ENCODE measurements at places on chromosomes 5 and 9.

DNA sequence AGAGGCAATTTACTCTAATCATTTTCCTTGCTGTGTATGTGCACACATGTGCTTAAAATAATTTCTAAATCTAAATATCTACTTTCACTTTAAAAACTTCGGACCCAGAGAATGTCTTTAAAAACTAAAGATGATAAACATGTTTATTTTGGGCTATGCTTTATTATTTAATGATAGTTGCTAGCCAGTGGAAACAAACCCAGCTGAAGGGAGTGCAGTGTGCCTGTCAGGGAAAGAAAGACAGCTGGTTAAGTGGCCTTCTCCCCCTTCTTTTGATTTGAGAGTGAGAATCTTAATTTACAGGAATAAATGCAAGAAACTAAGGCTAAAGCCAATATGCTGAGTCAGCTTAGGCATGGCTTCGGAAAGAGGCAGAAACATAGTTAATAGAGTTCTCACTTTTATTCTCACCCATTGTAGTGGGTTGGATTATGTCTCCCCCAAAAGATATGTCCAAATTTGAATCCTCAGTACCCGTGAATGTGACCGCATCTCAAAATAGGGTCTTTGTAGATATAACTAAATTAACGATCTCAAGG, 111.4 kb downstream of the DCP2 start:
- no peak for DNase-seq

- DNase-seq = no peak
These were observed 37.4 kb downstream of the ELOVL7 start for GRCh38 chr5:60806591-60807243.

GRCh38 chr5:11851965-11852716, 52.1 kb downstream of the CTNND2 start:
- no peak for DNase-seq

DNA sequence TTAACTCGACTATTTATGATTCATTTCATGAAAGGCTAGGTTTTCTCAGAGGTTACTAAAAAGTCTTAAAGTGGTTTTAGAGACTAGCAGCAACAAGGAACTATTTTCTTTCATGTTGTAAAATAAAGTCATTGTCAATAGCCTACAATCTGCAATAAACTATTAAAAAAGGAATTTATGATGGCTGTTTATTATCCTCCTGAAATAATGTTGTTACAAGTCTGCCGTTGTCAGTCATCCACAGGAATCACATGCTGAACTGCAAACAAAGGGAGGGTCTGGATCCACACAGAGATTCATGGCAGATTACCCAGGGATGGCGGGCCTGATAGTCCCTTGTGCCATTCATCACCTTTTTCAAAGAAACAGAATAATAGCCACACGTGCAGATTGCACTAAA, 49.2 kb downstream of the TMEM174 start:
- DNase-seq = no peak

DNA sequence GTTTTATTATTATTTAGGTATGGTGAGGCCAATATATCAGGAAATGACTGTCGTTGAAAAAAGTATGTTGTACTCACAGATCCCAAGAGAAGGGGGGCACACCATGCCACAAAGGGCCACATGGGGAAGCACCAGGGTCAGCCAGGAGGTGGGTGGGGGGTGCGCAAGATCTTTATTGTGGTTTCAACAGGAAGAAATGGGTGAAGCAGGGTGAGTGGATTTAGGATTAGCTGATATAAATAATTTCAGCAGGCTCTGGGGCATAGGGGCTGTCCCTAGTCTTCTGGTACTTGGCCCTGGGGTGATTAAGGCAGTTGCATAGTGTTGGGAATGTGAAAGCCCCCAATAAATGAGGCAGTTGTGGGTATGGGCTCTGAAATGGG, 8.6 kb downstream of the PDCD1LG2 start:
- no peak for DNase-seq

GRCh38 chr5:10257870-10258269, 7.8 kb downstream of the CCT5 start:
- DNase-seq = no peak

DNA sequence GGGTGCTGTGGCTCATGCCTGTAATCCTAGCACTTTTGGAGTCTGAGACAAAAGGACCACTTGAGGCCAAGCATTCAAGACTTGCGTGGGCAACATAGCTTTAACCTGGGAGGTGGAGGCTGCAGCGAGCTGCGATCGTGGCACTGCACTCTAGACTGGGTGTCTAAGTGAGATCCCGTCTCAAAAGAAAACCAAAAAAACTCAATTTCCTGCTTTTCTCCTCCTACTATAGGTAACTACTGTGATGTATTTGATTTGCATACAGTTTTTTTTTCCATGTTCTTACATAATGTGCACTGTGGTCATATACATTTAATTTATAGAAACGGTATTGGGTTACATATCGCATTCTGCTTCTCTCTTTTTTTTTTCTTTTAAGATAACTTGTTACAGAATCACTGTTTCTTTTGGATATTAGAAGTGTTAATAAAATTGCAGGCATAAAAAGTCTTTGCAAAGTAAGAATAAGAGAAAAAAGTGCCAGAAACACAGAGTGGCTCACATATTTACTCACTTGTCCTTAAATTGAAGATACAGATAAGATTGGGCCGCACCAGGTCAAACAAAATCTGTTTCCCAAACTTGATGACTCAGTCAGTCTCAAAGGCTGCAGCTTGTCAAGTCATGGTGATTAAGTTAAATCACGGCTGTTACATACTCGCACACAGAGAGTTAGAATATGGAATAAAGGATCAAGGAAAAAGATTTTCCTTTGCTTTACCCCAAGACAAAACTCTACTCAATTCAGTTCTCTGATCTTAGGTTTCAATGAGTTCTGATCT, 2.0 kb upstream of the PTGR1 start:
- DNase-seq = no peak

GRCh38 chr5:97355775-97356174, 172.7 kb upstream of the RIOK2 start:
- DNase-seq = no peak

GRCh38 chr5:87282269-87282668, 14.6 kb downstream of the RASA1 start:
- DNase-seq = no peak

DNA sequence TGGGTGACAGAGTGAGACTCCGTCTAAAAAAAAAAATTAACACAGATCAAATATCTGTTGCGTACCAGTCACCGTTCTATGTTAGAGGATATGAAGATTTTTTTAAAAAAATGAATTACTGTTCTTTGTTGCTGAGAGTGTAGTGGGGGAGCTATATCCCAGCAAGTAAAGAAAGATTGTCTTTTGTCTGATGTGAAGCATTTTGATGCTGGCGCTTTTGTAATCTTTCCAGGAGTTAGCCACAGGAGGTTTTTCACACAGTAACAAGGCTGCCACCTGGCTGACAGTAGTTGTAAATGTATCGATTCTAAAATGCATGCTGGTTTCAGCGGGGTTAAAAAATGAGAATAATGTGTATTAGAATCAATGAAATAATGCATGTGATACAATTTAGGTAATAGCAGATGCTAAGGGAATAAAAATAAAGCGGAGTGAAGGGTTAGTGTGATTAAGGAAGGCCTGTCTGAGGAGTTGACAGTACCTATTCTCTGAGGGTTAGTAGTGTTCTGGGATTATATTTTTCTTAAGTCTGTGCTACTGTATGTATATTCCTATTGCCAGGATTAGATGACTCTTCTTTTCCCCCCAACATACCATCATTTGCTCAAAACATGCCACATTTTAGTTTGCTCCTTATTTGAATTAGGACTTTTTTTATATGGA, 3.4 kb downstream of the LMNB1 start:
- DNase-seq = no peak

- DNase-seq = no peak
These were observed 66.6 kb upstream of the SPATA31D4 start for GRCh38 chr9:81861644-81862043.

DNA sequence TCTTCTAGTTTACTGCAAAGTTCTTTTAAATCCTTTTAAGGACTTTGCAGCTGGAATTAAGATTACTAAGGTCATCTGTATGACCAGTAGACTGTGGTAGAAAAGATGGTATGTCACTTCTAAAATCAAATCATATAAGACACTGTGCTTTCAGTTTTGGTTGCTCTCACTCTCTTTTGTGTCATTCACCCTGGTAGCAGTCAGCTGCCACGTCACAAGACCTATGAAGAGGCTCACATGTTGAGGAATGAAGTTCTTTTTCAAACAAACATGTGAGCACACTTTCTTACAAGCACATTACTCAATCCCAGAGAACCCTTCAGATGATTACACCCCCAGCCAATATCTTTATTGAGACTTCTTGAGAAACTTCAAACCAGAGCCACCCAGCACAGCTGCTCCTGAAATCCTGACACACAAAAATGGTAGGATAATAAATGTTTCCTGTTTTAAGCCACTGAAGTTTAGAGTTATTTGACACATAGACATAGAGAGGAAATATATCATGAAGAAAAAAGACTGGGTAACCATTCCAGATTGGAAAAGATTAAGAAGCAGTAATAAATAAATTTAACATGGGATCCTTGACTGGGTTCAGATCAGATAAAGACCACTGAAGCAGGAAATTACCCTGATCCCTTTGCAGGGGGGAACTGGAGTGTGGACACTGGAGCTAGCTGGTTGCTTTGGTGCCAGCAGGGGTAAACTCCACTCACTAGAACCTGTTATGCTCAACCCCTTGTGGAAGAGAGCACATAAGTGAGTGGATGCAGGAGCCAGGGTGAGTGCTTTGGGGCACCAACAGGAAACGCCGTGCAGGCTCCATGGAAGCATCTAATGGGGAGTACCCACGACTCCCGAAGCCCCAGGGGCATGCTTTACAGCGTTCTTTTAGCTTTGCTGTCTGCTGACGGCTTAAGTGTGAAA, 64.1 kb downstream of the SLCO4C1 start:
- DNase-seq = no peak

DNA sequence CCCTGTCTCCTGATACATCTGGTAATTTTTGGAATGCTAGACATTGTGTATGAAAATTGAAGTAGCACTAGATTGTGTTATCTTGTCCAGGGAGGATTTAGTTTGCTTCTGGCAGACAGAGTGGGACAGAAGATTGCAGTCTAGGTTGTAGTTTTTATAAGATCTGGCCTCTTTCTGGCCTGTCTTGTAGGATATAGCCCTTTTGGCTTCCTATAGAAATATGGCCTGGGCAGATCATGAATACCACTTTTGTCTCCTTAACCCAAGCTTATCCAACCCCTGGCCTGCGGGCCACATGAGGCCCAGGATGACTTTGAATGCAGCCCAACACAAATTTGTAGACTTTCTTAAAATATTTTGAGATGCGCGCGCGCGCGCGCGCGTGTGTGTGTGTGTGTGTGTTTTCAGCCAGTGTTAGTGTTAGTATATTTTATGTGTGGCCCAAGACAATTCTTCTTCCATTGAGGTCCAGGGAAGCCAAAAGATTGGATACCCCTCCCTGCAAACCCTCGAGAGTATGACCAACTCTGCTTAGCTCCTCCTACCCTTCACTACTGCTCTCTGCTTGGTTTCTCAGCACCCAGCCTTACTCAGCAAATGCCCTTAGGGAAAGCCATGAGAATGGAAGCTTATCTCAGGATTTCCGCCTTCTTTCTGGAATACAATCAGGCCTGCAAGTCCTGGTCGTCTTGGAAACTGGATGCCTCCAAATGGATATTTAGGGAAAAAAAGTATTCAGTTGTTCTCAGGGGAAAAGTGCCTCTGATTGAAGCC, 26.5 kb downstream of the ANKRD33B start:
- DNase-seq = no peak

DNA sequence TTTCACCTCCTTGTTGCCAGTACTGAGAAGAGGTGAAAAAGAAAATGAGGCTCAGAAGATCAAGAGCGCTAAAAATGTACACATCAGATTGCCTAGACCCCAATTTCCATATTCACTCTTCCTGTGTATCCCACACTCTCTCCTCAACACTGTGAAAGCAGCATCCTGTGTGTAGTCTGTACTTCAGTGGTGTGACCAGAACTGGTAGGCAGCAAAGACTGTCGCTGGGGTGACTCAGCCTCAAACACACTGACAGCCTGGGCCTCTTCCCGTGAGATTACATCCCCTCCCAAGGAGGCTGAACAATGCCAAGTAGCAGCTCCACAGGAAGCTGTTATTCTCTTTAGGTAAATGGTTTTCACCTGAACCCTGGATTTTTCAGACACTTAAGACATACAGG, 135.5 kb downstream of the CCDC192 start:
- no peak for DNase-seq

DNA sequence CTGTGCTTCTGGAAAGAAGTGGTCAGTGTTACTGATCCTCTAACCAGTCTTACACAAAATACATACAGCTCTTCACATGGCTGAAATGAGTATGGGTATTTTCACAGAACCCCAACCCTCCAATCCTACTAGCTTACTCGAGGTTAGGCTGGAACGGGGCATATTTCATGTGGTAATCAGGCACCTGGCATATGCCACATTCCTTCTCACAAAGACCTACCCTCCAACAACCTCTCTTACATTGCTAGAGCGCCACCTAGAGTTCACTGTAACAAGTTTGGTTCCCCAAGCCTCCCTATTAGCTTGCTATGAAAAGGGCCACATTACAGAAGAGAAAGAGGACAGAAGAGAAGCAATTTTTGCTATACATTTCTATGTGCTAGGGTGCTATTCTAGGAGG, 597.3 kb downstream of the PRELID2 start:
- DNase-seq = no peak

- DNase-seq = no peak
These were observed 88.0 kb downstream of the LMX1B start for GRCh38 chr9:126701813-126702140.

DNA sequence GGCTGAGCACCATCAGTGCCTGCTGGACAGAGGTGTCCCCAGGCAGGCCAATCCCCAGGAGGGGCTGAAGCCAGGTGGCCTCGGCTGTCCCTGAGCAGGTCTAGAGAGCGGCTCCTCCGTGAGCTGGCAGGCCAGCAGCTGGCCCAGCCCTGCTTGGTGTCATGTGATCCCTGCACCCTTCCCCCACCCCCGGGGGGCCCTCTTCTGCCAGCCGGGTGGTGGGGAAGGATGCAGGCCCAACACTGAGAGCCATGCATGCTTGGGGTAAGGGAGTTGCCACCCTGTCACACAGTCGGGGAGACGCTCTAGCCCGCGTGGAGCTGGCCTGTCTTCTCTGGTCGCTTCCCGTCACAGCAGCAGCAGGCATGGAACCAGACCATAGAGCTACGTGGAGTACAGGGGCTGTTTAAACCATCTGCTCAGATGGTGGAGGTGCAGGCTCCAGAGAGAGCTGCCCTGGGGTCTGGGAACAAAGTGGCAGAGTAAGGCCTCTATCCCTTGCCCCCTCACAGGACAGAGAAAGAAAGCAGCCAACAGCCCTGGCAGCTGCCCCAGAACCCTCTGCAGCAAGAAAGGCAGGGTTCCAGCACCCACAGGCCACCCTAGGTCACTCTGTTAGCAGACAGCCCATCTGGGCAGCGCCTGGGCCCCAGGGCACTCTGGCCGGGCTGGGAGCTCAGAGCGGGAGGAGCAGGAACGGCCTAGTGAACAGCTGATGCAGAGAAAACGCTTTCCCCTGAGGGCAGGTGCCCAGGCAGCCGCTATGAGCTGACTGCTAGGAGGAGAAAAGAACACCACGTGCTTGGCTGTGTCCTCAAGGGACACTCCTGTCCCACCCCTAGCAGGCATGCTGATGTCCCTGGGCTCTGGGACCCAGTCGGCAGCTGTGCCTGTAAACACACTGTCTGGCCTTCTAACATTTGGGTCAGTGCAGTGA, 6.8 kb downstream of the RALGDS start:
- peak; percentile 63 for DNase-seq
